Hematopoietic multipotent progenitor cell treated with erythropoietin and hydrocortisone succinate and interleukin-3 and kit ligand, for 17 days (in vitro differentiated cells): ENCODE measurements at places on chromosomes 1 and 21.
A peak's percentile ranks its signal among the peaks of the same experiment; 100 is the strongest.

GRCh38 chr1:192459467-192459866, 116.1 kb upstream of the RGS1 start:
- no peak for DNase-seq

DNA sequence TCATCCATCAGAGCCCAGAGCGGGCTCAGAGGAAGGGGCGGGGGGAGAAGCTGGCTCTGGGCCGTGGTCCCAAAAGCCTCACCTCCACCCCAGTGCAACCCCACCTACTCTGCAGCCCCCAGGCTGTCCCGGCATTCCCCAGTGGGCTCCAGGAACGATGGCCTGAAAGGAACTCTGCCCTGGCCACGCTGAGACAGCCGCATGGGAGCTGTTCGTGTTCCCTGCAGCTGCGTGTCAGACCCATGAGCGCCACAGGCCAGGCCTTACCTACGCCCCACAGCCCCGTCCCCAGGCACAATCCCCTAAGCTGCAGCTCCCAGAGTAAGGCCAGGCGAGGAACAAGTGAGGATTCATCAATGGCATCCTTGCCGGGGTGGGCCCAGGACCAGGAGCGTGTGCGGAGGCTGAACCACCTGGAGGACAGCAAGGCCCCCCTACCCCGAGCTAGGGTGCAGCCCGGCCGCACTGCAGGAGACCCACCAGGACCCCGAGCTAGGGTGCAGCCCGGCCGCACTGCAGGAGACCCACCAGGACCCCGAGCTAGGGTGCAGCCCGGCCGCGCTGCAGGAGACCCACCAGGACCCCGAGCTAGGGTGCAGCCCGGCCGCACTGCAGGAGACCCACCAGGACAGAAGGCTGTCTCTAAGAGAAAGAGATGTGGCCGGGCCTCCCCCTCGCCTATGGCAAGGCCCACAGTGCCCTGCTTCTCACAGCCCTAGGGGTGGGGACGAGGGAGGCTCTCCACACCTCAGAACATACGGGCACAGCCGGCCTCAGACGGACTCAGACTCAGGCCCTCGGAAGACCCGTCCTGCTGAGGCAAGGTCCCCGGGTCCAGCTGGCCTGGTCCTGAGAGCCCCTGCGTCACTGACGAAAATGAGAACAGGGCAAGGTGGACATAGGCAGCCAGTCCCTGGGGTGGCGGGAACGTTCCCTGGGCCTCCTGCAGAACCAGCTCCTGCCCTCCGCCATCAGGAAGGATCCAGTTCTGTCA, 26.5 kb upstream of the ARHGEF16 start:
- DNase-seq: no peak

DNA sequence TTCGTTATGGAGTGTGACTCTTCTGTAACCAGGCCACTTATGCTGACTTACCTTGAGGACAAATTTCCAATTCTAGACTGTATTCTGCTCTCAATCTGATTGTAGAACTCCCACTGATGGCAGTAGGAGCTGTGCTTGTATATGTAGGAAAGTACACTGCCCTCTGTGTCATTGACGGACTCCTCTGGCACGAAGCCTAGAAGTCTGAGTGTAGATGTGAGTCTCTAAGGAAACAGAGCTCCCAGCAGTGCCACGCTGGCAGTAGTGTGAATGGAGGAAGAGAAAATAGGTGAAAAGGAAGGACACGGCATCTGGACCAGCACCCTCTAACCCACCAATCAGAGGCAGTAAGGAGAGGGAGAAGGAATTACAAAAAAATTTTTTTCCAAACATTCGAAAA, 130.4 kb upstream of the ADGRL2 start:
- no peak for DNase-seq

DNA sequence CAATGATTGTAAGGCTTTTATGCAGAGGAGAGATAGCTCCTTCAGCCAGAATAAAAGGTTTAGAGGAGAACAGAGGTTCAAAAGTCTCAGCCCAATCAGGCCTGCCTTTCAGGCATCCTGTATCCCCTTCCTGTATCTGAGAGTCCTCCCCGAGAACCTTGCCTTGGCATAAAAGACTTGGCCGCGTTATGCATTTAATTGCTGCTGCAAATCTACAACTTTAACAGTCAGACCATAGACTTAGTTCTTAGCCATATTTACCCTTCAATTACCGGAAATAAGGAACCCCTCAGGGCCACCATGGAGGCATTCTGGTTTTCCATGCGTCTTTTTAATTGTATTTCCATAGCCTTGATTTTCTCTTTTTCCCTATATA, 18.3 kb upstream of the HYI start:
- no peak for DNase-seq

GRCh38 chr21:25501996-25502665, 105.2 kb downstream of the MRPL39 start:
- no peak for DNase-seq

DNA sequence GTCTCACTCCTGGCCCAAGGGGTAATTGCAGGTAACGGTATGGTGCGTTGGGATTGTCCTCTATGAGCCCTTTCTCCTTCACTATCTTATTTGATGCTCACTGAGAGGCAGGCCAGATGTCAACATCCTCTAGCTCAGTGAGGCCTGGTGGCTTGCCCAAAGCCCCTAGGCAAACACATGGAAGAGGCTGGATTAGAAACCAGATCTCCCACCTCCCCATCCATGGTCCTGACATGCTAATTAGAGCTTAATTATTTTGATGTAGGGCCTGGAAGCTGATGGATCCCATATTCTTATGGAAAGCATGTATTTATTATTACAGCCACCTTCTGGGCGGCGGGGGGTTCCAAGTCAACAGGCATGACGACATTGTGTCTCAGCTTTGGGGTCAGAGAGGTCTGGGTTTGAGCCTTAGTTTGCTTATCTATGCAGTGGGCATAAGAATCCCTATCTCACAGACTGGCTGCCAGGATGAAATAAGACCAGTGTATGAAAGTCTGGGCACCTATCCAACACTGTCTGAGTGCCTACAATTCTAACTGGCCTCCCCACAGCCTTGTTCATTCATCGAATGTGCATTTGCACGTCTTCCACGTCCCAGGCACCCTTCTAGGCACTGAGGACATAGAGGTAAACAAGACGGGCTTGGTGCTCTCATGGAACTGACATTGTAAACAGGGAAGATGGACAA, 6.2 kb downstream of the SMPDL3B start:
- peak; percentile 23 for DNase-seq

DNA sequence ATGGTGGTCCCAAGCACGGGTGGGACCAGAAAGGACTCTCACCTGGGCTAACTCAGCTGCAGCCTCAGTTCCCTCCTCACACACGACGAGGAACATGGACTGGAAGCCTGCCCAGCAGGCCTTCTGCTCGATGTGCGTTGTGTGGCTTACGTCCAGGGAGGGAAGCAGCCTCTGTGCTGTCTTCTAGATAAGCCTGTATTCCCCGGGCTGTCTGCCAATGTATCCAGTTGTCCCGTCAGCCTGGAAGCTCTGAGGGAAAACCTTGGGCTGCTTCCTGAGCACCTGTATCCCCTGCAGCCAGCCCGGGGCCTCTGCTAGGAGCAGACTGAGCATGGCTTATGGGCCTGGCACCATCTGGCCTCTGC, 10.5 kb downstream of the PCSK9 start:
- DNase-seq: no peak

DNA sequence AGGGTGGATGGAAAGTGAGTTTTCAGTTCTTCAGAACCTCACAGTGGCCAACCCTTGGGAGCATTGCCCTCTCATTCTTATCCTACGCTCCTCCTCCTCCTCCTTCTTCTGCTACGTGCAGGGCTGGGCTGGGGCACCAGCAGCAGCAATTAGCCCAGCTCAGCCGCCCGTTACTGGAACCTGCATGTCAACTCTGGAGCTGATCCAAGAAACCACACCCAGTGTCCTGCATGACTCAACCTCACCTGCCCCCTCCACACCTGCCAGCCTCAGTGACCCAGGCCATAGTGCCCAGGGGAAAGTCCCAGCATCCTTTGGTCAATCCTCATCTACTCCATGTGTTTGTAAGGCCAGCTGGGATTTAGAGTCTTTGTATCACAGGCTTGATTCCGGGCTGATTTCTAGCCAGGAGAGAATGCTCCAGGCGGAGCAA, 12.6 kb downstream of the ELF3 start:
- peak; percentile 63 for DNase-seq

DNA sequence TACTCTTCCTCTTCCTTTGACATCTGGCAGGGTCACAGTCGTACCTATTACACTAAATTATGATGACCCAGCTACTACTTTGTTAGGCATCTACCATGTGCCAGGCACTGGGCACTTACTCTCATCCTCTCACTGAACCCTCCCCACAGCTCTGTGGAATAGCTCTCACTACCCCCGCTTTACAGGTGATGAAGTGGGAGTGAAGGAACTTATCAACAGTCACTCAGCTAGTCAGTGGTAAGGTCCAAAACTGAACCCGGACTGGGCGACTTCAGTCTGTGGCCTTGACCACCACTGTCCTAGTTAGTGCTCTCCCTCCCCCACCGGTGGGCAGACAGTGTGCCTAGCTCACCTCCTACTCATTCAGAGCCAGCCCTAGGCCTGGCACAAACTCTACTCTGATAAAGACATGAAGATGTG, 12.3 kb downstream of the ADGRB2 start:
- no peak for DNase-seq

GRCh38 chr1:215932558-215932957, 365.5 kb downstream of the KCTD3 start:
- DNase-seq: no peak

GRCh38 chr1:33400153-33400911, 30.6 kb downstream of the PHC2 start:
- DNase-seq: no peak

DNA sequence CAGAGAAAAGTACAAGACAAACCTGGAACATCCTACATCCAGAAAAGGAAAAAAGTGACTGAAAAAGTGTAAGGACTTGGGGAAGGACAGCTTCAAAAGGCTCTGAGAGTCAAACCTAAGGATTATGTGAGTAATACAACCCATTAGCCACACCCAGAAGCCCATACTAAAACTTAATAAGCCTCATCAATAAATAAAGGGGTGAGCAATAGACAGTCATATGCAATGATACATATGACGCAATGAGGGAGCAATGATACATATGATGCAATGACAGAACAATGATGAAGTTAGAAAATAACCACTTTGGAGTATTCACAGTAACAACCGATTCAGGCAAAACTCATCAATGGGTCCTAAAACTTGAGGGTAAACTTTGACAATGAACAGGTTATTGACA, 50.1 kb downstream of the BRWD1 start:
- DNase-seq: no peak

DNA sequence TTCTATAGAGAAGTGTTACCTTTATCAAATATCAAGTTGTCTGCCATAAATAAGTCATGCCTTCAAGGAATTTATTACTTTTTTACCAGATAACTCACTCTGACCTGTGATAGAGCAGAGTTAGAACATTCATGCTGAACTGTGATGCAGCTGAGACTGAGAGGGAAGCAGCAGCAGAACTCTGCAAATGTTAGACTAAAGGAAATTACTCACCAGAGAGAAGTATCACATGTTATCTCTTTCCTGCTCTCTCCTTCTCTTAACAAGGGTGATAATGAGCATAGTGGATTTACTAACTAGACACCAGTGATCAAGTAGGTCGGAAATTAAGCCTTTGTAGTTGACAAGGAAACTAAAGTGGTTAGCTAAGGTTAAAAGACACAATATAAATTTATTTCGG, 181.6 kb downstream of the RASAL2 start:
- DNase-seq: no peak

- DNase-seq: no peak
Observed at GRCh38 chr1:32801096-32801715, 16.0 kb downstream of the YARS1 start.

- no peak for DNase-seq
Observed at GRCh38 chr1:2237773-2238172, 9.7 kb downstream of the SKI start.

DNA sequence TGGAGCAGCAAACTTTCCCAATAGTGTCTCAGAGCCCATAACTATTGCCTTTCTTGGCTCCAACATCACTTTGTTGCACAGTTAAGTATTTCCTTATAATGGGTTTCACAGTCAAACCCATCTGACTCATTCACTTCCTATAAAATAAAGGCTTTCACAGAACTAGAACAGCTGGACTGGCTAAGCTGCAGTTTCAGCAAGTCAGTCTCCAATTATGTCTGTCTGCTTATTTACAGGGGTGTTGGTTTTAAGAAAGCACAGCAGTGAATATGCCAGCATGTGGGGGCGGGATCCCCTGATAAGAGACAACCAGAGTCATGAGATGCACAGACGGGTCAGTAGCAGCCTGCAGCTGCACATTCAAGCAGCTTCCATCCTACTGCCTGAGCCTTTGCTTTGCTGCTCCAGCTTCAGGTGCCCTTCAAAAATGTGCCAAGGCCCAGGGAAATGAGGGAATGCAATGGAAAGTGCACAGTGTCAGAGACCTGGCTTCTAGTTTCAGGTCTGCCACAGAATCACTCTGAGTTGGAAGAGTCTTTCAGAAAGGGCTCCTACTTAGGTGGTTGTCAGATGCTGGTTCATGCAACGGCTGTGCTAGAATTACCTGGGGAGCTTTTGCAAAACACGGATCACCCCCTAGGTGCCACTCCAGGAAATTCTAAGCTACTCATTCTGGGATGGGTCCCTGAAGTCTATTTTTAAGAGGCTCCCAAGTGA, 24.8 kb downstream of the RNF19B start:
- DNase-seq: peak; percentile 36

DNA sequence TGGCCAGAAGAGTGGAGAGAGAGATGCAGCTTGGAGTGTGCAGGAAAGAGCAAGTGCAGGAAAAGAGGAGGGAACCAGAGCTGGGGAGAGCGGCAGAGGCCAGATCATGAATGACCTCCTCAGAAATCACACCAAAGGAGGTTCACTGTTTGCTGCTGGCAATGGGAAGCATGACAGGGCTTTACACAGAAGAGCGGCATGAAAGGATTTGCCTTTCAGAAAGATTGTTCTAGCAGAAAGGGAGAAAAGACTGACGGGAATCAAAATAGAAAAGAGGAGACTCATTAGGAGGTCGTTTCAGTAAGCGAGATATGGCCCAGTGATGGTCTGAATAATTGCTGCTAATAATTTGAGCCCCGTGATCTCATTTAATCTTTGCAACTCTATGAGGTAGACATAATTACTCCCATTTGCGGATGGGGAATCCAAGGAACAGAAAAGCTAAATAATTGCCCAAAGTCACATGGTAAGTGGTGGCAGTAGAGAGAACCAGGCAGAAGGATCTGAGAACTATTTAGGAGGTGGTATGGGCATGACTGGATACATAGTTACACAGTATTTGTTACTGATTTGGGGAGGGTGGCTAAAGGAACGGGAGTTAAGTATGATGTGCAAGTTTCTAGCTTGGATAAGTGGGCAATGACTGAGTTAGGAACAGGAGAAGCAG, 12.5 kb upstream of the HNRNPR start:
- DNase-seq: no peak

DNA sequence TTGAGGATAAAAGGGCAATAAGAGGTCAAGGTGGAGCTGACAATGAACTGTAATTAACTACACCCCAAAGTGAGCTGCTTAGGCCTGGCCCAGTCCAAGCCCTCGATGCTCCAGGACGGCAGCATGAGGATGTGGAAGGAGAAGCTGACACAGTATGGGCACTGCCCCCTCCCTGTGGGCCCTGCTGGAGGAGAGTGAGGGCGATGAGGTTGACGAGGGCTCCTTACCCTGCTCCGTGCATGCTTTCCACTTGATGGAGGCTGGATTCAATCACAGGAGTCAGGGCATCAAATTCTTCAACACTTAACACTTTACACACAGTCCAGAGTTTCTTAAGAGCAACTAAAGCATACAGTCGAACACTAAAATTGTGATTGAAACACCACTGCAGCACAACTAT, 32.4 kb downstream of the COA6 start:
- DNase-seq: no peak
